ENCODE measurements at places on chromosomes 5 and 9. TPM values are rescaled to one million over a fixed set of nuclear protein-coding genes. Genes with fewer than 3 reads are reported as not detected.

Gene NXNL2
- 0.26 TPM for total RNA-seq

DNA sequence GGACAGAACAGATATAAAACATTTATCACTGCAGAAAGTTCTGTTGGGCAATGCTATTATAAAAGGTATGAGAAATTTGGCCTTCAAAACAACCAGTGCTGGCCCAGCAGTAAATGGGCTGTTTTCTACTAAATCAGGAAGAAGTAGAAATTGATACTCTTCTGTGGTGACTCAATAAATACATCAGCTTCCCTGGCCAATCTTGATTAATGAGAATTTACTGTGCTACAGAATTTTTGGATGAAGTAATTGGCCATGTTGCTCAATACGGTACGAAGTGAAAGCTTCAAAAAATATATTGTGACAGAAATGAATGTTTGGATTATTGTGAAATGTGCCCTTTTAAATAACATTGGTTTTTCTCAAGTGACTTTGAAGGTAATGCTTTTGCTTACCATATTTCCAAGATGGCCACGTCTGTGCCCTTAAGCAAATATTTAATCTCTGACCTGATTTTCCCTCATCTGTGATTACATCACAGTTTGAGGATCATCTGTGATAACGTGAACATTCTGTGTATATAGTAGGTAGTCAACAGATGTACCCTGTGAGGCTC, 4.2 kb downstream of the DNAJA1 start:
- peak; percentile 36 for DNase-seq

Gene GABBR2
- total RNA-seq: not detected

GRCh38 chr9:128391956-128392301, 20.8 kb downstream of the URM1 start:
- no peak for DNase-seq

DNA sequence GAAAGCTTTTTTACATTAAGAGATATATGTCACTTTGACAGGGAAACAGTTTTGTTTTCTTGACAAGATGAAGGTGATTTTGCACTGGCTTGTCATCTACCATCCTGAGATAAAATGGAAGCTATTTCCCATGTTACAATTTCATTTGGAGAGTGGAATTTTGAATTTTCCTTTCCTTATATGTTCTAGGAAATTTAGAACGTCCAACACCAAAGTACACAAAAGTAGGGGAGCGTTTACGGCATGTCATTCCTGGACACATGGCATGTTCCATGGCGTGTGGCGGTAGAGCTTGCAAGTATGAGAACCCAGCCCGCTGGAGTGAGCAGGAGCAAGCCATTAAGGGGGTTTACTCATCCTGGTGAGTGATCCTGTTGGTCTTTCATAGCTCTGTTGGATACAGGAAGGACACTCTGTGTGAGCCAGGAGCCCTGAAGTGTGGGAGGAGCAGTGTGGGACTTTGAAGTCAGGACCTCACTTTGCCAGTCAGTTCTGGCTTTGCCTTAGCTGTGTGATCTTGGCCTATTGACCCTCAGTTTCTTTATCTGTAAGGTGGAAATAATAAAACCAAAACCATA, 887 bp downstream of the PTPDC1 start:
- peak; percentile 30 for DNase-seq

Gene ADAM19
- total RNA-seq: 0.79 TPM

Gene TUSC1
- 20.5 TPM for total RNA-seq

- DNase-seq: peak; percentile 12
Measured at GRCh38 chr5:87020099-87020934, 247.4 kb upstream of the RASA1 start.

All from bronchial epithelial cell (primary cell).